Hepatic stellate cell (primary cell): ENCODE measurements at places on chromosomes 4 and X.

- no peak for DNase-seq
These were observed 415.8 kb upstream of the GRID2 start for GRCh38 chr4:91887926-91888325.

- DNase-seq, result no peak
These were observed at the start of gene P2RY8 for GRCh38 chrX:1537031-1537715. P2RY8 (minus strand) TSS chrX:1537185; CDS start chrX:1466558, 70,627 bp downstream.

- DNase-seq, result no peak
These were observed 205.6 kb upstream of the S100G start for GRCh38 chrX:16444353-16444752.

DNA sequence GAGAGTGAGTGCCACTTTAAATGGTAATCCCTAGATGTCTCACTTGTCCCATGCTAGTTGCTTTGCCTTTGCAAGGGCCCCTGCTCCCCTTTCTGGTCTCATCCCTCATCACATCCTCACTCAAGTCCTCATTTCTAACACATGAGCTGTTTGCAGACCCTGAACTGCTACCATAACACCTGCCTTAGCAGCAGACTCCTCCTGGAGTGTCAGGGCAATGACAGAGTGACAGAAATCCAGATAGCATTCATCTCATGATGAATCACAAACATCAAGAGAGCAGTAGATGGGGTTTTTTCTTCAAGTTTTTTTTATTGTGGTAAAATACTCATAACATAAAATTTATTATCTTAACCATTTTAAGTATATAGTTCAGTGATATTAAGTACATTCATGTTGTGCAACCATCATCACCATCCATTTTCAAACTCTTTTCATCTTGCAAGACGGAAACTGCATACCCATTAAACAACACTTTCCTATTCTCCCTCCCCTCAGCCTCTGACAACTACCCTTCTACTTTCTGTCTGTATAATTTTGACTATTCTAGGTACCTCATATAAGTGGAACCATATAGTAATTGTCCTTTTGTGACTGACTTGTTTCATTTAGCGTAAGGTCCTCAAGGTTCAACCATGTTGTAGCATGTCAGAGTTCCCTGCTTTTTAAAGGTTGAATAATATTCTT is 133.2 kb upstream of the RPS6KA3 start:
- no peak for DNase-seq

- no peak for DNase-seq
These were observed 401.3 kb upstream of the BOD1L1 start for GRCh38 chr4:14028862-14029261.

GRCh38 chr4:127601029-127601428 is 31.7 kb upstream of the INTU start:
- DNase-seq, result peak; percentile 13

- DNase-seq, result no peak
These were observed 40.1 kb downstream of the SMPX start for GRCh38 chrX:21717802-21718201.

- DNase-seq, result peak; percentile 31
These were observed at the start of gene ARMCX5 for GRCh38 chrX:102599084-102599950. ARMCX5 (plus strand) TSS chrX:102599515; CDS start chrX:102602142, 2,627 bp downstream.

GRCh38 chrX:64205441-64205734 is at the start of gene AMER1:
AMER1 (minus strand) TSS chrX:64205708; CDS start chrX:64193286, 12,422 bp downstream.
- DNase-seq, result no peak

- no peak for DNase-seq
These were observed 80.2 kb downstream of the GRIA2 start for GRCh38 chr4:157300701-157301100.

DNA sequence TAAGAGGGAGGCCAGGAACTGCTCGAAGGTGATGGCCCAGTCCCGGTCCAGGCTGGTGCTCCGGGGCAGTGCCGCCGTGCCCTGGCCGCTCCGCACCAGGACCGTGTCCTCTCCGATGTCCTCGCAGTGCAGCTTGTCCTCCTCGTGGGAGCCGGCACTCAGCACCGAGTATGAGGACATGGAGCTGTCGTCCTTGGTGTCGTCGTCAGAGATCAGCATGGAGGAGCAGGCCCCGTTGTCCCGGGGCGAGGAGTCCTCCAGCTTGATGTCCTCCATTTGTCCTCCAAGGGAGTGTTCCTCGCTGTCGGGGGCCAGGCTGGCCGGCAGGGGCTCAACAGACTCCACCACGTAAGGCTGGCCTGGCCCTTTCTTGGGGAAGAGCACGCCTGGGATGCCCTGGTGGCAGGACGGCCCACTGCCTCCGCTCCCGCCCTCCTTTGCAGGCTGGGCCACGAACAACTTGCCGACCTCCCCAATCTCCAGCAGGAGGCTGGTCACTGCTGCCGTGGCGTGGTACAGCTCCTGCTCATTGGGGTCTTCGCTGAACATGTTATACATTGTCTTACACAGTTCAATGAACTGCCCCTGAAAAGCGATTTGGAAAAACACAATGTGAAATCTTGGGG is 53.7 kb upstream of the UCP1 start:
- no peak for DNase-seq

- DNase-seq, result no peak
These were observed 66.6 kb downstream of the BANK1 start for GRCh38 chr4:101857176-101857575.

- DNase-seq, result no peak
These were observed 59.9 kb upstream of the FAM241A start for GRCh38 chr4:112085156-112086035.

DNA sequence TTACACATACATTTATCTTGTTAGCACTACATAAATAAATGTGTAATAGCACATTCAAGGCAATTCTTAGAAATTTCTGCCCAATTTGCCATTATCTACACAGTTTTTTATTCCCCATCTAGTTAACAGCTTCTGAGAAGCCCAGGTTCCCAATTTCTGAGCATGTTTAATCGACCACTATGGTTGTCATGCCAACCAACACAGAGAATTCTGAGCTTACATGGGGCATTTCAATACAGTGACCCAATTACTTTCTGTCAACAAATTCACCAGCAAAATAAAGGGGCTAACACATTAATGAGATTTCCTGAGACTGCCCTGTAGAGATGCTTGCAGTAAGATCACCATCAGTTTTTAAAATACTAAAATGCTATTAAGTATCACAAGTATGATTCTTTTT is 22.0 kb downstream of the GPM6A start:
- DNase-seq, result no peak

GRCh38 chr4:46852800-46853199 is 56.2 kb downstream of the COX7B2 start:
- DNase-seq, result no peak

DNA sequence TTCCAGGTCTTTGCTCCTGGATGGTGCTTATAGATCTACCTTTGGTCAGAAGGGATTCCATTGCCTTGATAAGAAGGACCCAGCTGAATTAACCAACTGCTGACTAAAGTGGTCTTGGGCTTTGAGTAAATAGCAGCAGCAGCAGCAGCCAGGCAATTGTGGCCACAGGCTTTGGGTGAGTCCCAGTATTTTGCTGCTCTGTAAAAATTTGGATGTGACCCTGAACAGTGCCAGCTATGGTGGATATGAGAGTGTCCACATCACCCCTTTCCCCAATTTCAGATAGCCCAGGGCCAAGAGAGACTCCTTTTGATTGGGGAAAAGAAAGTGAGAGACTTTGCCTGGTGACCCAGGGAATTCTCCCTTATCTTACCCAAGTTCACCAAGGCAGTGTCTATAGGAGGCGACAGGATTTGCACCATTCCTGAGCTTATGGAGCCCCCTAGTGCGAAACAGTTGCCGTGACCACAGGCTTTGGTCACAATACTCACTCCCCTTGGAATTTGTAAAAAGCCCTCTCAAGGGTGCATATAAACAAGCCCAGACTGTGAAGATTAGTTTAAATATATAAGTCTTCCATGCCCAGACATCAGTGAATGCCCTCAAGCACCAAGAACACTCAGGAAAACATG is 518.0 kb downstream of the TMA16 start:
- DNase-seq, result no peak

- DNase-seq, result no peak
These were observed 15.3 kb downstream of the PPARGC1A start for GRCh38 chr4:23874536-23874901.

GRCh38 chr4:95092766-95093165 is 335.0 kb downstream of the BMPR1B start:
- DNase-seq, result no peak

- DNase-seq, result no peak
These were observed 31.0 kb downstream of the TMSB4X start for GRCh38 chrX:13005661-13006473.

- no peak for DNase-seq
These were observed 60.0 kb downstream of the SLC9B1 start for GRCh38 chr4:102959496-102959895.

GRCh38 chrX:72294497-72294896 is 11.2 kb downstream of the CITED1 start:
- DNase-seq, result no peak

DNA sequence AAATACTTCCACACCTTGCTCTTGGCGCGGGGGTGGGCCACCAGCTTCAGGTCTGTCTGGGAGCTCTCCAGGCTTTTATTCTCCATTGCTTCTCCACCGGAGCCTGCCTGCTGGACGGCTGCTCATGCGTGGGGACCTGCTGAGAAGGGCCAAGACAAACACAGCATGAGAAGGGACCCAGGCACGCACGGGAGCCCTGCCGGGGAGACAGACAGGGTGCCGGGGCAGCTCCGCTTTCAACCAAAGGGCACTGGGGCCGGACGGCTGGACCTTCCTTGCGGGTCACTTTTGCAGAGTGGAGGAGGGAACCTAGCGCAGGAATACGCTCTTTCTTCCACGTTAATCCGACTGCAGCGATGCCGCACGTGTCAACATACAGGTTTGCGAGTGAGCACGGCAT is 10.1 kb downstream of the DHRSX start:
- no peak for DNase-seq

DNA sequence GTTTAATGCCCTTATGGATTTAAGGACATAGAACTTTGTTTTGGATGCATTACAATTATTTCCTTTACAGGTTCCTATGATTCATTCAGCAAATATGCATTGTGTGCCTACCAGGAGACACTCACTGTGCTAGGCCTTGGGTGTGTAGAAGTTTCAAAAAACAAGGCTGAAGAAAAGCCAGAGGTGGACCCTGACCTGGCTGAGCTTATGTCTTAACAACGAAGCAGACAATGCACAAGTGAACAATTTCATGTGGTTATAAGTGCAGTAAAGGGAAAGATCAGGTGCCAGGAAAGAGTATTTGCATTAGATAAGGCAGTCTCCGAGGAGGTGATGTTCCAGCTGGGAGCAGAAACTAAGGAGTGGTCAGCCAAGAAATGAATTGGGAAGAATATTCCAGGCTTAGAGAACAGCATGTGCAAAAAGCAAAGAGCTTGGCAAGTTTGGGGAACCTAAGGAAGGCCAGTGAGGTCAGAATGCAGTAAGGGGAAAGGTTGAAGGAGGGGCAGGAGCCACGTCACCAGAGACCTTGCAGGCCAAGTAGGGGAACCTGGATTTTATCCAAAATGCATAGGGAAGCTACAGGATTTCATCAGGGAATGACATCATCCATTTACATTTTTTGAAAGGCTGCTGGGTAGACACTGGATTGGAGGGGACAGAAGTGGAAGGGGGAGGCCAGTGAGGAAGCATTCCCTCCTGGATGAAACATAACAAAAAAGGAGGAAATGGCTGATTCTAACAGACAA is 193.6 kb downstream of the SOWAHB start:
- no peak for DNase-seq

GRCh38 chrX:13464599-13465275 is 104.7 kb upstream of the EGFL6 start:
- no peak for DNase-seq

GRCh38 chr4:122218762-122219161 is 66.6 kb downstream of the BLTP1 start:
- peak; percentile 9 for DNase-seq

DNA sequence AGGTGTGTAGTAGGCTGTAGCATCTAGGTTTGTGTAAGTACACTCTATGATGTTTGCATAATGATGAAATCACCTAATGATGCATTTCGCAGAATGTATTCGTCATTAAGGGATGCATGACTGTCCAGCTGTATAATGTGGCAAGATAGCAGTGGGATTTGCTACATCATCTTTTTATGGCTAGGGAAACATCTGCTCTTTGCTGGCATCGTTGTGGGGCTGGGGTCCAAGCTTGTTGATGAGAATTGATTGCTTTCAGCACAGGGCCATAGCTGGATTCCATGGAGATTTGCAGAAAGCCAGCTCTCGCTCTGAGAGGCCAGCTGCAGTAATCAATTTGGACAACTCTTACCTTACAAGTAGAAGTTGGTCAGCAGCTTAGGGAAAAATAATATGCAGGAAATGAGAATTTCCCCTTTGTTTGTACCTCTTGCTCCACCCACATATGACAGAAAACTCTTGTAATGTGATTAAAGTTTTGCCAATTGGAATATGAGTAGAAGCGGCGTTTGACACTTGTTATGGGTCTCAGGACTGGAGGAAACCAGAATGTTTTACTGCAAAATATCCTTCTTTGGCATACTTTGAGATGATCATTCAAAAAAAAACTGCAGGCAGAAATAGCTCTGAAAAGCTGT is 310.5 kb downstream of the RAPGEF2 start:
- no peak for DNase-seq

GRCh38 chr4:142121448-142122350 is 485.3 kb downstream of the IL15 start:
- DNase-seq, result no peak

GRCh38 chr4:174122705-174123104 is 160.8 kb downstream of the FBXO8 start:
- DNase-seq, result peak; percentile 25

- no peak for DNase-seq
These were observed 535.2 kb downstream of the GALNTL6 start for GRCh38 chr4:172348426-172348825.

DNA sequence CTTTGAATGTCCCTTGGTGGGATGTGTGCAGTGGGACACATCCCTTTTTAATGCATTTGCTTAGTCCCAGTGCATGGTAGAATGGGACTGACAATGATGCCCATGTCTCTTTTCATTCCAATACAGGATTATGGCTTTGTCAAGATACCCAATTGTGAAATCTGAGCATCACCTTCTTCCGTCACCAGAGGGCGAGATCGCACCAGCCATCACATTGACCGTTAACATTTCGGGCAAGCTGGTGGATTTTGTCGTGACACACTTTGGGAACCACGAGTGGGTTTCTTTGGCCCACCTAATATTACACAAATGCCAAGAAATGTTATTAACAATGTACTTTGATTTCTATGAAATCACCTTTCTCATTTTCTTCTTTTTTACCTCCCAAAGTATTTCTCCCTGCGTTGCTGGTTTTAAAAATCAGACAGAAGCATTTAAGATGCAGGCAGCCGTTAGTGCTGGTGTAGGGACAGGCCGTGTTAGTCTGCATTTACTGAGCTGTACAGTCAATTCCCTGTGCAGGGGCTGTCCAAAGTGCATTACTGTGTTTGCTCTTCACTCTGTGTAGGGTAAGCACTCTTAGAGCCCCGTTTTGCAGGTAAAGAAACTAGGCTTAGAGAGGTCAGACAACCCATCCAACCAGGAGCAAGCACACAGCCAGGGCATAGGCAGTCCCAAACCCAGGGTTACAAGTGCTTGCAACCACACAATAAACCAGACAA is 46.5 kb downstream of the CWH43 start:
- DNase-seq, result no peak

- DNase-seq, result no peak
These were observed 171.7 kb downstream of the PAPSS1 start for GRCh38 chr4:107548211-107548905.

DNA sequence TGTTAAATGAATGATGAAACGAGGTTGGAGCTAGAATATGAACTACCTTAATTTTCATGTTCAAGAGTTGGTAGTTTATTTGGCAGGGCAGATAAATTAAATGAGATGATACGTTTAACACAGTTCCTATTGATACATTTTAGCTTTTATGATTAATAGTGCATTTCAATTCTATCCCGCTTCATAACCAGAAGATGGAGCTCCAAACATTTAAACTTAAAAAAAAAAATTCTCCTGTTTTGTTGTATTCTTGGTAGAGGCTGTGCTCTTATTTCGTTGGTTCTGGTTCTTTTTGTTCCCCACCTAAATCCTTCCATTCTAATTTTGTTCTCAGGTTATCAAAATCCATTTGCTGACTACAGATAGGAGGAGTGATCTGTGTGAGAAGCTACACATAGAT is 71.8 kb upstream of the PTPN13 start:
- DNase-seq, result no peak
